ENCODE measurements at places on chromosomes 12 and 14. TPM values are rescaled to one million over a fixed set of nuclear protein-coding genes. Genes with fewer than 3 reads are reported as not detected.

Gene SNRNP35
- total RNA-seq: 21.6 TPM

DNA sequence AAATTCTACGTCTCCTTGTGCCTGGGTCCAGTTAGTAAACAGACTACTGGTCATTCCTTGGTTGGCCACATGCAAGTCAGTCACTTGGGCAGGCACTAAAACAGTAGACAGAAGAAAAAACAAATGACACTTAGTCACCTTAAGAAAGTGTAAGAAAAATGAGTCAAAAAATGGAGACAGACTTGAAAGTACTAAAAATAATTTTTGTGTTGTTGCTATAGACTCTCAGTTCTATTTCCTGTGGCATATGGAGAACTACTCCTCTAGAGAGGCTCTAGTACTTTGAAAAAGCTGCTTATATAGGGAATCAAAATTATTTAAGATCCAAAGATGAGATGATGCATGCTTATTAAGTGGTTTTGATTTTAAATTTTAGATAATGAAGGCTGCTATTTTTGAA lies 56.0 kb downstream of the PTPRB start:
- no peak for DNase-seq
- no peaks in the 10 kb centered on the region for H3K4me1 ChIP-seq
- H3K27me3 ChIP-seq: no peaks in the 10 kb centered on the region
- H3K36me3 ChIP-seq: no peaks in the 10 kb centered on the region
- no peak overlapping the region for H3K27ac ChIP-seq
- no peak overlapping the region for H3K4me3 ChIP-seq

Gene OVCH1
- total RNA-seq: 0.29 TPM

DNA sequence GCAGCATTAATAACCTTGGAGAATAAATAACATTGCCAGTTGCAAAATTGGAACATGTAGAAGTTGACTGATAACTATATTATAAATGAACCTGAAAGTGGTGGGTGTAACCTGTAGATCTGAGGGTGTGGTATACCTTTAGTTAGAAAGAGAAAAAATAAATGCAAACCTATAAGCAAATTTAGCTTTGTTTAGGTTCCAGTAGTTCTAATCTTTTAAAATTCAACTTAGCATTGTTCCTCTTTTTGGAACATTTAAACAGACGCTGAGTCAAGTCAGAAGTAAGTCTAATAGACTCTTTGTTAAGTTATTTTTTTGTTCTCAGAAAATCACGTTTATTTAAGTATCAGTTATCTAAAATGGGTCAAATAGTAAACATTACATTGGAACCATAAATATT lies 120.0 kb downstream of the DNAI7 start:
- H3K4me3 ChIP-seq: no peak overlapping the region
- H3K36me3 ChIP-seq: no peaks in the 10 kb centered on the region
- no peaks in the 10 kb centered on the region for H3K27me3 ChIP-seq
- no peak overlapping the region for H3K27ac ChIP-seq
- no peak for DNase-seq

Gene TSPAN8
- 8.4 TPM for total RNA-seq

Gene SPIC
- total RNA-seq: not detected

DNA sequence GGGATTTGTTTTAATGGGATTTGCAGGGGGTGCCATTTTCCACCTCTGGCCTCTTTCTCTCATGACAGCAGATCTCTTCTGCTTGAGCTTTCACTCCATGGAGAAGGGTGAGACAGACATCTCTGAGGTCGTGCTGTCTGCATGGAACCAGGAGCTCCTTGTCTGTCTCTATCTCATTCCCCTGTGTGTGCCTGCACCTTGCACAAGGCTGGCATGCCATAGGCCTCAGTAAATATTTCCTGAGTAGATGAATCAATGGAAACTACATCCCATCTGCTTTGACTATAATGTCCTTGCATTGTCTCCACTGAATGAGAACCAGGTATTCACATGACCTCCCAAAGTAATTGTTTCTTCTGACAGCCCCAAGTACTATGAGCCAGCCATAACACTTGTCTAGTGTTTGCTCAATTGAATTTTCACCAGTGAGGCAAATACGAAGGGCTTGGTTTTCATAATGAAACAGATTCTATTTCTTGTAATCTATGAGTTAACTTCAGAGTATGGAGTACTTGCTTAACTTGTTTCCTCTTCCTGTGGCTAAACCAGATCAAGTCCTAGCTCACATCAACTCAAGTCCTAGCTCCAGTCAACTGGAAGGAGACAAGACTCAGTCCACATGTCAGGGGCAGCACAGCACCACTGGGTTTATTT lies 32.3 kb downstream of the KCNK13 start:
- H3K4me1 ChIP-seq: peaks cover 44% of the 10 kb centered on the region
- no peak overlapping the region for H3K4me3 ChIP-seq
- no peak overlapping the region for H3K27ac ChIP-seq
- H3K27me3 ChIP-seq: no peaks in the 10 kb centered on the region
- no peak for DNase-seq

Gene GPR84
- not detected for total RNA-seq

Gene PAWR
- total RNA-seq: 83.7 TPM

DNA sequence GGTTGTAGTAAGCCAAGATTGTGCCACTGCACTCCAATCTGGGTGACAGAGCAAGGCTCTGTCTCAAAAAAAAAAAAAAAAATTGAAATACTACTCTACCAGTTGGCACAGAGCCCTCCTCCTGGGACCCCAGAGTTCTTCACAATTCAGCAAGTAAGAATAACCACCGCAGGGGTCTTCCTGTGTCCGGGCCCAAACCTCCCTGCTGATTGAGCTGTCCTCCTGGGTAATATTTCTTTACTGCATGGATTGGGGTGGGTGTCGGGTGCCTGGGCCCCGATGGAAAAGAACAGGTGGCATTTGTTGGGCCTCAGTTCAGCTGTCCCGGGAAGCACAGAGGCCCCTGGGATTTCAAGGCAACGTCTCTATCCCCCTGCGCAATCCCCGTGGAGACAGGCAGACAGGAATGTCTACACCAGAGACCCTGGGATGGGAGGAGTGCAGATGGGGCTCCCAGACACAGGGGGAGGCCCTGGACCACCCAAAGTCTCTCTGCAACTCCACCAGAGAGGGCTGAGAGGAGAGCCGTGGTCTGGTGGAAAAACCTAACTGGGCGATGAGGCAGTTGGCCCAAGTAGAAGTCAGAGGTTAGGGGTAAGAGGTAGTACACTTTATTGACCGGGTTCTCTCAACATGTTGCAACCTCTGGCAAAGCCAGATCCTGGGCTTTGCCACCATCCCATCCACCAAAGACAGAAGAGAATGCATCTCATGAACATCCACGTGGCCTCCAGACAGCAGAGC lies 32.7 kb upstream of the VPS37B start:
- no peak for DNase-seq
- no peaks in the 10 kb centered on the region for H3K27me3 ChIP-seq

DNA sequence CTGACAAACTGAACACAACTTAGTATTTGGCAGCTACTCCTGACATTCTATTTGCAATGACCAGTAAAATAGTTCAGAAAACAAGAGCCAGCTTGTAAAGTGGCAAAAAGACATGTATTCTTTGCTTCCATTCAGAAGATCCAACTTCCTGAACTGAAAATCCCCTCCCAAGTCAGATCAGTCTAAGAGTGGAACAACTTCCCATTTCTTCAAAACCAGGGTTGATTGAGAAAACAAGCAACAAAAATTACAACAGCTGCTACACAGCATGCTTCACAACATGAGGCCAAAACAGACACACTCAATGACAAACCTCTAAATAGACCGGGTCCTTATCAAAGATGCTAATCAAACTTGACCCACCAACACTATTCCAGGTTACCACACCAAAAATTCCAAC lies 40.3 kb downstream of the CIT start:
- no peaks in the 10 kb centered on the region for H3K36me3 ChIP-seq
- no peaks in the 10 kb centered on the region for H3K27me3 ChIP-seq
- H3K4me3 ChIP-seq: no peak overlapping the region
- H3K4me1 ChIP-seq: no peaks in the 10 kb centered on the region
- no peak for DNase-seq

Gene SDS
- 0.33 TPM for total RNA-seq

DNA sequence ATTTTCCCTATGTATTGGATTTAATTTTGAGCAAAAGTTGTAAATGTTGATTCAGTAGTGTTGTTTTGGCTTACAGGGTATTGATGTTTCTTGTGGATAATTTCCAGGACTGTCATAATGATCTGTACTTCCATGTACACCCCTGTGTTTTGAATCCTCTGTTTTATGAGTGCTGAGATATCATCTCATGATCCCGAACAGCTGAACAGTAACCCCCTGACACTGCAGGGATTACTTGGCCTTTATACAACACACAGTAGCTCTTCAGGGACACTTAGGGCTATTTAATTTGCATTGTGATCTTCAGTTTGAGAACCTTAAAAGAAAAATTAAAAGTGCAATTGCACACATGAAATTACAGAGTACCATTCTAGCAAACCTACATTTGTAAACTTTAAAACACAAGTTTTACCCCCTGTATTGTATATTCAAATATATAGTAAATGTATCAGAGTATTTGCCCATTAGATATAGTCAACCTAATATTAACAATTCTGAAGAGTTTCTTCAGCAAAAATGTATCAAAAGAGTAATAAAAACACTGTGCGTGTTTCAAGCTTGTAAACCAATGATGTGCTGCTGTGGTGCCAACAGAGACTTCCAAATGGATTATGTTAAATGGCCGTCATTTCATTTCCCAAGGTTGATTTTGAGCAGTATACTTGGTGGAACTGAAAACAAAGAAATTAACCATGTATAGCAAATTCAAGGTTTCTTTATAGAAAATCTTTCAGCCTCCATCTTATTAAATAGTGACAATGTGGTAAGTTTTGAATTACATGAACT lies 27.9 kb upstream of the MYF6 start:
- H3K36me3 ChIP-seq: no peaks in the 10 kb centered on the region
- no peak overlapping the region for H3K27ac ChIP-seq
- H3K27me3 ChIP-seq: no peaks in the 10 kb centered on the region
- H3K4me1 ChIP-seq: no peaks in the 10 kb centered on the region

Gene CKAP4
- 40.7 TPM for total RNA-seq

- H3K36me3 ChIP-seq: no peaks in the 10 kb centered on the region
- H3K4me1 ChIP-seq: no peaks in the 10 kb centered on the region
- no peak for DNase-seq
- no peak overlapping the region for H3K27ac ChIP-seq
Measured at GRCh38 chr12:65232476-65233077, 45.9 kb upstream of the MSRB3 start.

GRCh38 chr14:50757702-50758101 lies 73.3 kb downstream of the NIN start:
- no peaks in the 10 kb centered on the region for H3K4me1 ChIP-seq
- DNase-seq: no peak
- H3K27ac ChIP-seq: no peak overlapping the region
- H3K27me3 ChIP-seq: no peaks in the 10 kb centered on the region
- no peak overlapping the region for H3K4me3 ChIP-seq

Gene MYL2
- not detected for total RNA-seq

Gene TMPRSS12
- total RNA-seq: not detected

DNA sequence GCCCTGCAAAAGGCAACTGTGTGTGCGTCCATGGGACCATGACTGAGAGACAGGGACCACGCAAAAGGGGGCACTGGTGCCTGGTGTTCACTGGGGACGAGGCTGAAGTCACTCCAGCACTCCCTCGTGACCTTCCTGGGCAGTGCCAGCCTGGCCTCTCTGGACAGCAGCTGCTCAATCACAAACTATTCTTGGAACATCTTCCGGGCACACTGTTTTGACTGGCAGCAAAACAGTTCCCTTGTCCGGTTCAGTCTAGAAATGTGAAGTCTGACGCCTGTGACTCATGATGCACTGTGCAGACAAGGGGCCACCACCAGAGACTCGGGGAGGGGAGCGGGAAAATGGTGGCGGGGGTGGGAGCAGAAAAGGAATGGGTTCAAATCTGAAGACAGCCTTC lies 20.8 kb downstream of the SNRNP35 start:
- H3K4me3 ChIP-seq: no peak overlapping the region
- no peaks in the 10 kb centered on the region for H3K36me3 ChIP-seq
- H3K27me3 ChIP-seq: no peaks in the 10 kb centered on the region
- peak; percentile 66 for DNase-seq
- H3K27ac ChIP-seq: peak overlapping the region; percentile 82

DNA sequence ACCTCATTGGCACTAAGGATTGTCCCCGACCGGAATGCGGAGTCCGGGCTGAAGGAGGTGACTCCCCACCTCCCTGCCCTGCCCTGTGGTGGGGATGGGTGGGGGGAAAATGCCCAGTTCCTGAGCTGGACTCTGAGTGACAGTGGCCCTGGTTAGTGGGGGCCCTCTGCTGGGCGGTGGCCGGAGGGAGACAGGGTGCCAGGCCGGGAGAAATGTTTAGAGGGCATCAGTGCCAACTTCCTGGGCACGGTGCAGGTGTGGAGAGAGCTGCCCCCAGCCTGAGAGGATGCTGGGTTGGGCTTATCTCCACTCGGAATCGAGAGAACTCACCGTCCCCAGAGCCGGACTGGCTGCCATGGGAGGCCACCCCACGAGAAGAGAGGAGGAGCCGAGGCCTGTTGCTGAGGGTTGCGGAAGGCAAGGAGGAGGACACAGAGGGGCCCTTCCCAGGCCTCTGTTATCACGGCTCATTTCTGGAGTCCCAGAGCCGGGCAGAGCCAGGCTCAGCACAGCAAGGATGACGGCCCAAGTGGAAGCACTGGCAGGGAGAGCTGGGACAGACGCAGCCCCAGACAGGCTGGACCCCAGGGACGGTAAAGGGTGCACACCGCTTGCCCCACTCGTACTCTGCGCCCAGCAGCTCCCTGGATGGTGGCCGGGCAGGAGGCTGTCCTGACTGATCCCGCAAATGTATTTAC lies 156.7 kb downstream of the KIF26A start:
- no peaks in the 10 kb centered on the region for H3K36me3 ChIP-seq
- no peak overlapping the region for H3K4me3 ChIP-seq
- H3K27ac ChIP-seq: no peak overlapping the region
- no peaks in the 10 kb centered on the region for H3K4me1 ChIP-seq
- no peak for DNase-seq
- no peaks in the 10 kb centered on the region for H3K27me3 ChIP-seq

DNA sequence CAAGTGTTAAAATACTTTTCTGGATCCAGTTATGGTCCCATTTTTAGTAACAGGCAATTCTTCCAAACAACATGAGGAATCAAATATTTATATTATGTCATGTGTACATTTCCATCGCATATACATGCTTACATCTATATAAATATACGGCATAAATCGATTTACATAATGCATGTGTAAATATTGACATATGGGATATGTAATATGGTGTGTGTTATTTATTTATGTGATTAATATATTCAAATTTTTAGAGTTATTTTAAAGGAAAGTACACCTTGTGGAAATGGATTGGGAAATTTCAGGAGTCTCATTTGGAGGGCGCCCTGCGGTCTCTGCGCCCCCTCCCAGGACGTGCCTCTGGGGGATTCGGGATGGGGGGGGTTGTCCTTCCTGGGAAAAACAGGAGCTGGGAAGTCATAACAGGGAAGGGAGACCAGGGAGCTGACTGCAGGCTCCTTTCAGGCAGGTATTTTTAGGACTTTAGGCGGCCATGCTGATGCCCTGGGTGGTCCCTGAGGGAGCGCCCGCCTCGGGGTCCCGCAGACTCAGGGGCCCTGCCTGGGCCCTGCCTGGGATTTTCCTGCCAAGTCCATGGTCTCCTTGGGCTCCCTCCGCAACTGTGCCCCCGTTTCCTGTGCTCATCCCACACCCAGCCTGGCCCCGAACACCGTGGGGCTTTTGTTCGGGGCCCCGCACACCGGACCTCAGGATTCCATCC lies 82.7 kb upstream of the SFSWAP start:
- no peaks in the 10 kb centered on the region for H3K36me3 ChIP-seq
- no peak for DNase-seq
- H3K4me3 ChIP-seq: no peak overlapping the region
- H3K27ac ChIP-seq: no peak overlapping the region
- H3K4me1 ChIP-seq: no peaks in the 10 kb centered on the region
- no peaks in the 10 kb centered on the region for H3K27me3 ChIP-seq

- no peak overlapping the region for H3K4me3 ChIP-seq
- no peak overlapping the region for H3K27ac ChIP-seq
- no peaks in the 10 kb centered on the region for H3K4me1 ChIP-seq
- H3K27me3 ChIP-seq: no peaks in the 10 kb centered on the region
- peaks cover 27% of the 10 kb centered on the region for H3K36me3 ChIP-seq
- no peak for DNase-seq
Measured at GRCh38 chr14:103480595-103480994, 42.0 kb downstream of the CKB start.
